Activated T-helper 1 cell treated with anti-CD3 and anti-CD28 coated beads, Interleukin-12 subunit alpha, Interleukin-12 subunit beta, Interleukin-2, Interleukin-4 antibody, amounts not matched to agents 30 ng/mL and 10 ng/mL and 1 ng/mL, durations not matched to agents 14 hours and 24 hours and 36 hours (primary cell): ENCODE measurements at places on chromosomes 2 and 18.

- DNase-seq = no peak
These were observed 515.0 kb upstream of the DDX18 start for GRCh38 chr2:117299451-117299850.

GRCh38 chr2:9178904-9179571 lies 27.6 kb upstream of the ASAP2 start:
- no peak for DNase-seq

DNA sequence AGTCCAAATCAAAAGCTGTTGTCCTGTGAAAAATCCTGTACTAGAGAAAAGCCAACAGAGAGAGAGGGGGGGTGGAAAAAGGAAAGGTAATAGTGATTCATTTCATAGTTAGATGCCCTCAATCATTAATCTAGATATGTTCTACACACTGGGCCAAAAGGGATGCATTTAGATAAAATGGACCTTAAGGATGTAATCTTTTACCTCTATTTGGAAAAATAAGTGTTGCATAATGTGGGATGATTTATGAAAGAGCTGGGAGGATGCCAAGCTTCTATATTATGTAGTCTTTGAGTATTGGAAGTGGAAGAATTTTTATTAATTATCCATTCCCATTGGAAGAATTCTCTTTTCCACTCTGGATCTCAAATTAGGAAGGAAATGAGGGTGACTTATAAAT lies 480.5 kb upstream of the ZEB2 start:
- no peak for DNase-seq

GRCh38 chr2:3602553-3603339 lies 7.8 kb downstream of the COLEC11 start:
- DNase-seq = no peak

- DNase-seq = no peak
These were observed 499 bp downstream of the COBLL1 start for GRCh38 chr2:164840930-164841718.

GRCh38 chr18:74951165-74951760 lies 257.7 kb downstream of the PTGR3 start:
- DNase-seq = peak; percentile 14

DNA sequence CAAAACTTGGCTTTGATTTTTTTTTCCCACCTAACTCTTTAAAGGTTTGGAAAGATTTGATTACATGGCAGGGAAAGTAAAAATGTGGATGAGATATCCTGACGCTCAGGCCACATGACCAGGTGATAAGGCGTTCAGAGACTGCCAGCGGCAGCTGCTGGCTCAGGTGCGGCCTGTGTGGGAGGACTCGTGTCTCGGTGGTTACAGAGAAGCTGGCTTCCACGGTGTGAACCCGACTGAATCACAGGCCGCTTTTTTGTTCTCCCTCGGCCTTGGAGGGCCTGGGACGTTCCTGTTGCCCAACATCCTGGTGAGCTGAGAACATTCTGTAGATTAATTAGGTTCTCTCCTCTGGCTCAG lies 124.2 kb upstream of the ZNF516 start:
- DNase-seq = no peak

- no peak for DNase-seq
These were observed 387.6 kb downstream of the FIGN start for GRCh38 chr2:163347982-163348856.

DNA sequence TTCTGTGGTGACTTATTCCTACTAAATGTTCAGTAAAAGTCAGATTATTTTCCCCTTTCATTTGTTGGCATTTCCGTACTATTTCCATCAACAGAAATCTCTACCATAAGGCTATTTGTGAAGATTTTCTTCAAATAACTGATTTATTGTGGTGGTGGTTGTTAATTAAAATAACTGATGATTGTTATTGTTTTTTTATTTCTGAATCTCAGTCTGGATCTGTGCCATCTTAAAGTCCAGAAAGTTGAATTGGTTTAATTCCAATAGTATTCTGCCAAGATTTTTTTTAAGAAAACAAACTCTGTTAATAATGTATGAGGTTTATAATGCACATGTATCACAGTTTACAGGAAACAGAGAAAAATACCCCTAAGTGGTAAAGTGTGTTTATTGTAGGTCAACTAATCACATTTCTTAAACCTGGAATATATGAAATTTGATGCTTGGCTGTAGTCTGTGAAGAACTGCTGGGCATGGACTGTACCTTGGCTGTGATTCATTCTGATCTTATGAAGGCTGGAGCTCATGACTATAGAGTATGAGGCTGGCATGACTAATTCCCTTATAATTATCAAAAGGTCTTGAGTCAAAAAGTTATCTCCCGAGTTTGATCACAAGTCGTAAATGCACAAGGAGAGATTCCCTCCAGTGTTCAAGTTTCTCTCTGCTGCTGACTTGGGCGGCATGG lies 134.2 kb upstream of the RND3 start:
- DNase-seq = no peak

DNA sequence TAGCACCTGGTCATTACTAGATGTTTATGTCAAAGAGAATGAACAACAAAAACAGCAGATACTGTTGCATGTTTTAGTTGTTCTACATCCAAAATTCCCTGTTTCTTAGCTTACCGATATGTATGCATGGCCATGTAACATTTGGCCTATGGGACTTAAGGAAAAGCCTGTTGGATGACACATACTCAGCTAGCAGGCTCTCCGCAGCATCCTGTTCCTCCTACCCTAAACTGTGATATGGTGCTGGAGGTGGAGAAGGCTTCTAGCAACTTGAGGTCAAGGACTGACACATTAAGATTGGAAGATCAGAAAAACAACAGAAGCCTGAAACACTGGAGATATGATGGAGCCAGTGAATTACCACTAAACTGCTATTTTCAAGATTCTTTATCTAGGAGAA lies 537.8 kb downstream of the LRRTM4 start:
- DNase-seq = no peak

DNA sequence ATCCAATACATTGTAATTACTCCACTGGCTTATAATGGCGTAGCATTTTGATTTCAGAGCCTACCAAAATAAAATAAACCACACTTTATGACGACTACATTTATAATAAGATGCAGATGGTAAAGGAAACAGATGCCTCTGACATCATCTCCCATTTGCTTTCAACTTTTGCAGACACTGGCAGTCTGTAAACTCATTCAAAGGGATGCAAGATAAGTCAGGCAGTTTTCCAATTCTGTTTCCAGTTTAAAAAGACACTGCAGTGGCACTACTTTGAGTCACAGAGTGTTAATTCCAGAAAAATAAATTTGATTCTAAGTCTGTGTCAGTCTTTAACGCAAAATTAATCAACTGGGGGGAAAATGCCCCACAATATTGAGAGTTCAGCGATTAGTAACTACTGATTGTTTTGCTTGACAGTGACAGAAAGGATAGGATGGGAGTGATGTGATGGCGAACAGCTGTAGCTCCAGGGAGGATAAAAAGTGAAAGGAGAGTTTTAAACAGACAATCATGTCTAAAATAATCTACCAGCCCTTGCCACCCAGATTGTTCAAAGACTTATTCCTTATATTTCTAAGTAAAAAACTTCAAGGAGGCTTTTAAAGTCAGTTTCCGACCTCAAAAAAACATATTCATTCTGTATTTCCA lies 6.7 kb downstream of the DSEL start:
- no peak for DNase-seq

DNA sequence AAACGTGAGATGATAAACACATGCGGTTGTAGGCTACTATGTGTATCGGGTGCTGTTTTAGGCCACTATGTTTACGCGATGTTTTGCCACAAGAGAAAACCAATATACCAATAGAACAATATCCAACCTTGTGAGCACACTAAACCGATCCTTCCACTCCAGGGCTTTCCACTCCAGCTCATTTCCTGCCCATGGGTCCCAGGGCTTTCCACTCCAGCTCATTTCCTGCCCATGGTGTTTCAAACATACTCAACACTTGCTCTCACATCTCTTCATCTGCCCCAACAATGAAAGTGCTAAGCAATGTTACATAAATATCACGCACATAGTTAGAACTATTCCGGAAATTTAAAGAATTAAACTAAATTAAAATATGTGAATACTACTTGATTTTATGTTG lies 80.0 kb downstream of the EPB41L3 start:
- no peak for DNase-seq

DNA sequence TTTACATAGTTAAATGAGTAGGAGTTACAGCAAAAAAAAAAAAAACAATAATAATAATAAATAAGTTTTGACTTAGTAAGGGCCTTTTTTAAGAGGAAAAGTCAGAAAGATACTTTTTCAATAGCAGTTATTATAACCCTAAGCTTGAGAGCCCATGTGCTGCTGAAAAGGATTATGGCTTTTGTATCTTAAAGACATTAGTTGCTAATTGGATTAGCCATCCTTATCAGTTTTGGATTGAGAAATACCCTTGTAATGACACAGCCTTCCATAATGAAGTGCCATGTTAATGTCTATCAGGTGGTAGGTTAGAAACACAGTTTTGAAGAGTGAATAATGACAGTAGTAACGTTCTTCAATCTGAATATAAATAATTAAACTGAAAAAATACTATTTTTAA lies 554.0 kb downstream of the RIT2 start:
- no peak for DNase-seq

- no peak for DNase-seq
These were observed 107.9 kb upstream of the GPC1 start for GRCh38 chr2:240327566-240327965.

DNA sequence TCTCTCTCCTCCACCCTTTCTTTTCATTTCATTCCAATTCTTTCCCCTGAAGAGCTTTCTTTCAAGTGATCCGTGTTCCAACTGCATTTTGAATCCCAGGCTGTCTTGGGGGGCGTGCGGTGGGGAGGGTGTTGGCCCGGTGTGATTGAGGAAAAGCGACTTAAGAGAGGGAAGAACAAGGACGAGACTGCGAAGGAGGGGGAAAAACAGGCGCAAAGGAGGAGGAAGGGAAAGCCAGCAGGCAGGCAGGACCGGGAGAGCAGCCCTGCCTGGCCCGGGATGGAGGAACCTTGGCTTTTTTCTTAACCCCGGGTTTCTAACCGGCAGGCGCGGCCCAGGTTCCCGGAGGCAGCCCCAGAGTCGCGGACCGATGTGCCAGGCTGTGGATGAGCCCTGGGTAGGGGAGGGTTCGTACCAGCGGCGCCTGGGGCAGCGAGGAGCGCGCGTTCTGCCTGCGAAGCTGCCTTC lies 1.3 kb downstream of the ADCYAP1 start:
- DNase-seq = no peak

- no peak for DNase-seq
These were observed 323.1 kb downstream of the RBM43 start for GRCh38 chr2:150938527-150938926.

GRCh38 chr2:196263181-196263747 lies 91.9 kb upstream of the STK17B start:
- peak; percentile 57 for DNase-seq

DNA sequence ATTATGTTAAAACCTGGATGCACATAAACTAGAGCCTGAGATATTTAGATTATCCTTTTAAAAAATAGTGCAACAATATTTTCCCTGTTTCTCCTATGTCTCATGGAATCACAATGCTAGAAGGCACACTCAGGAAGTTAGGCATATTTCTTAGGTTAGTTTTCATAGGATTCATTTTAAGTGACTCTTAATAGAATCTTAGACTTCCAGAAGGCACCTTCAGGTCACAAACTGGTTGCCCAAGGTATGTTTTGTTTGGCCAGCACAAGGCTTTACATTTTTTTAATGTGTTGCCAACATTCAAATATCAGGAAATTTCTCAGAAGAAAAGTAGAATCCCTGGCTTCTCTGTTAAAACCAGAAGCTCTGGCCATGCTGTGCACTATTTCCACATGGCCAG lies 129.3 kb downstream of the LNPK start:
- no peak for DNase-seq

DNA sequence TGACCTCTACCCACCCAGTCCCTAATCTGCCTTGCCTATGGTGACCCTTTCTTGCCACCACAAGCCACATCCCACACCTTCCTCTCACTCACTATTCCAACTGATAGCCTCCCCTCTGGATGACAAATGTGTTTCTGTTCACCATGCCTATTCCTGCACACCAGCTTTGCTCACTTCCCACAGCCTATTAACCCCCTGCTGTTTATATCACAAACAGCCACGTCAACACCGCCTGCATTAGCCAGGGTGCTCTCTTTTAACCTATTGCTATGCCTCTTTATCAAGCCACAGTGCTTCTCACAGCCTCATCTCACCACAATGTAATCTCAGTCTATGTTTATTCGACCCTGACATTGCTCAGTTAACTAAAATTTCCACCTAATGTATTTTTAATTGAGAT lies 271.8 kb downstream of the SUCLG1 start:
- DNase-seq = no peak

GRCh38 chr2:152284398-152284797 lies 50.6 kb upstream of the FMNL2 start:
- DNase-seq = no peak

GRCh38 chr2:32783933-32784332 lies 156.1 kb downstream of the TTC27 start:
- DNase-seq = no peak
